Erythroblast (primary cell): ENCODE measurements at places on chromosomes 11 and 22.

- DNase-seq: no peak
Measured at GRCh38 chr22:29117799-29118477, 45.1 kb downstream of the KREMEN1 start.

DNA sequence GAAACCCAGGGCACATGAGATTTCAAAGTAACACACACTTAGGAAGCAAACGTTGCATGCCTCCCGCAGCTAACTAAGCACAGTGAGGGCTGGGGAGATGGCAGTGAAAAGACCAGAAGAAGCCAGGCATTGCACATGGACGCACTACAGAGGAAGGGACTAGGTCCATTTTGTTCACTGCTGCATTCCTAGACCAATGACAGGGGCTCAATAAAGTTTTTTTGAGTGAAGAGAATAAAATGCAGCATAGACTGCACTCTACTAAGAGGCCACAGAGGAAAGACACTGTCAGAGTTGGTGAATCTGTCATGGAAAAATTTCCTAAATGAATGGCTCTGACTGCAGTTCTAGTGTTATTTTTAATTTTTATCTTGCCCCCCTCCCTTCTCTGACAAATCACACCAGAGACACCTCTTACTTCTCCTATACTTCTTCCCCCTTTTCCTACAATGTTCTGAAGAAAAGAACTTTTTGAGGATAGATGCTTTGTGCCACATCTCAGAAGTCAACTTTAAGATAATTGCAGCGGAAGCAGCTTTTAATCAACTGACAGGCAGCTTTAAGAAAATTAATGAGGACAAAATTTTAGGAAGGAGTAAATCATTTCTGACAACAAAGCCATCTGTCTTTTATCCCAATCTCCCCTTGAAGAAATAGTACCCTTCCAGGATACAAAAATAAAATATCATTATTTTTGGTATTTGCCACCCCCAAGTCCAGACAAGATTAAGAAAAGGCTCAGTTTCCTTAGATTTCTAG, 34.8 kb upstream of the CHRM4 start:
- DNase-seq: no peak

- DNase-seq: no peak
Measured at GRCh38 chr22:44596396-44597125, 98.5 kb upstream of the RTL6 start.

GRCh38 chr11:10762185-10762584, 11.1 kb downstream of the CTR9 start:
- no peak for DNase-seq

- no peak for DNase-seq
Measured at GRCh38 chr11:86101493-86101892, 32.6 kb upstream of the PICALM start.

DNA sequence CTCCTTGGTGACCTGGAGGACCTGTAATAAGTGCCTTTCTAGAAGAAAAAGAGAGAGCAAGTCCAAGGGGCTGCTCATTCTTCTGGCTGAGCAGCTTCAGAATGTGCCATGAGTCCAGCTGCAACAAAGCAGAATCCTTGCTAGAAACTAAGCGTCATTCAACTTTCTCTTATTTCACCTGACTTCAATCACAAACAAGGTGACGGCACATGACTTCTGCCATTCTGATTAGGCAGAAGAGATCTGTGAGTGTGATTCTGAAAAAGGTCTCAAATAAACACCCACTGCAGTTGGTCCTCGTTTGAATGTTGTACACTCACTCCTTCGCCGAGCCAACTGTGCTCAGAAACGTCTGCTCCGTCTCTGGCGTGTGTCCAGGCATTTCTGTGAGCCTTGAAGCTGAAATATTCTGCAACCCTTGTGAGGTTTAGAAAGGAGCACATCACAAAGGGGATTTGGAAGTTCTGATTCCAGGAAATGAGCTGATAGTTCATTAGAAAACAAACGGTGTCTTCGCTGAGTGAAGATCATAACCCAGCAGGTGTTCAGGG, 623.8 kb upstream of the KIRREL3 start:
- DNase-seq: no peak
